ENCODE measurements at places on chromosomes 5 and 9.

DNA sequence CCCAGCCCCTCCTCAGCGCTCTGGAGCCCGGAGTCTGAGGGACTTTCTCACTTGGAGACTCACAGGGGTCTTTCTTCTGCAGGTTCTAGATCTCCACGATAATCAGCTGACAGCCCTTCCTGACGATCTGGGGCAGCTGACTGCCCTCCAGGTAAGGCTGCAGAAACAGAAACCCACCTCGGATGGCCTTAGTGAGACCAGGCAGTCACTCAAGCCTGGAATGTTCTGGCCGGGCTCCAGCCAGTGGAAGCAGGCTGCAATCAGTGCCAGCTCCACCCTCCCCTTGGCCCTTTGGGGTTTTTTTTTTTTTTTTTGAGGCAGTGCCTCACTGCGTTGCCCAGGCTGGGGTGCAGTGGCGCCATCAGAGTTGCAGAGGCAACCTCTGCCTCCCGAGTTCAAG is 7.6 kb downstream of the LRSAM1 start:
- no peak for DNase-seq
- peaks cover 9% of the 10 kb centered on the region for H3K36me3 ChIP-seq
- no peaks in the 10 kb centered on the region for H3K4me1 ChIP-seq
- H3K27me3 ChIP-seq: peaks cover 9% of the 10 kb centered on the region

GRCh38 chr5:112703866-112704820 is 33.5 kb upstream of the APC start:
- H3K27ac ChIP-seq: no peak overlapping the region
- H3K4me1 ChIP-seq: peaks cover 24% of the 10 kb centered on the region
- H3K36me3 ChIP-seq: peaks cover 4% of the 10 kb centered on the region
- peaks cover 9% of the 10 kb centered on the region for H3K27me3 ChIP-seq
- H3K4me3 ChIP-seq: no peak overlapping the region

- DNase-seq: no peak
- H3K36me3 ChIP-seq: peaks cover 84% of the 10 kb centered on the region
- peaks cover 2% of the 10 kb centered on the region for H3K27me3 ChIP-seq
- H3K27ac ChIP-seq: no peak overlapping the region
- no peak overlapping the region for H3K4me3 ChIP-seq
- no peaks in the 10 kb centered on the region for H3K4me1 ChIP-seq
Measured at GRCh38 chr9:96762568-96762967, 15.3 kb downstream of the ZNF510 start.

GRCh38 chr9:755454-756381 is 85.8 kb upstream of the DMRT1 start:
- no peak for DNase-seq
- no peaks in the 10 kb centered on the region for H3K36me3 ChIP-seq
- H3K27ac ChIP-seq: no peak overlapping the region
- no peaks in the 10 kb centered on the region for H3K4me1 ChIP-seq
- H3K4me3 ChIP-seq: no peak overlapping the region

- H3K27ac ChIP-seq: no peak overlapping the region
- H3K36me3 ChIP-seq: peaks cover 17% of the 10 kb centered on the region
Measured at GRCh38 chr9:133351908-133352634, 4.1 kb downstream of the RPL7A start.

DNA sequence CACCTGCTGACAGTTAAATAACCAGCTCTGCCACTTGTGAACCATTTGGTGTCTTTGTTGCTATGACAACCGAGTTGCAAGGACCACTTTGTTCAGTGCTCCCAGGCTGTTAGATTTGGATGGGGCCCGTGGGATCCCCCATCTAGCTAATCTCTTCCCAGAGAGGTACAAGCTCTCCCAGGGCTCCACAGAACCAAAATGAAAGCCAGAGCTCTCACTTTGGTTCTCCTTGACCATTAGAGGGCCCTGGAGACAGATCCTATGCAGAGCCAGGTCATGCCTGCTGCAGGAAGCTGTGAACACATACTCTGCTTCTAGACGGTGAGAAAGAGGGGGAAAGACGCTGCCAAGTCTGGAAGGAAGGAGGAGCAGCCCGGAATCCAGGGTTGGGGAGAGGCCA is 224.6 kb downstream of the GABBR2 start:
- peaks cover 20% of the 10 kb centered on the region for H3K4me1 ChIP-seq
- no peak for DNase-seq
- no peak overlapping the region for H3K27ac ChIP-seq

GRCh38 chr9:70580606-70581195 is 166.2 kb upstream of the KLF9 start:
- H3K27ac ChIP-seq: no peak overlapping the region
- H3K27me3 ChIP-seq: no peaks in the 10 kb centered on the region
- no peak overlapping the region for H3K4me3 ChIP-seq
- no peaks in the 10 kb centered on the region for H3K36me3 ChIP-seq
- H3K4me1 ChIP-seq: no peaks in the 10 kb centered on the region

- no peak overlapping the region for H3K4me3 ChIP-seq
- peaks cover 36% of the 10 kb centered on the region for H3K4me1 ChIP-seq
- H3K36me3 ChIP-seq: no peaks in the 10 kb centered on the region
- peaks cover 6% of the 10 kb centered on the region for H3K27me3 ChIP-seq
Measured at GRCh38 chr9:33159777-33160127, 7.4 kb downstream of the B4GALT1 start.

GRCh38 chr5:104606258-104606829 is 1043.8 kb upstream of the NUDT12 start:
- peaks cover 6% of the 10 kb centered on the region for H3K36me3 ChIP-seq
- peaks cover 12% of the 10 kb centered on the region for H3K4me1 ChIP-seq
- no peak for DNase-seq
- no peaks in the 10 kb centered on the region for H3K27me3 ChIP-seq

GRCh38 chr5:1406681-1407640 is 38.3 kb downstream of the SLC6A3 start:
- DNase-seq: peak; percentile 34
- H3K4me1 ChIP-seq: peaks cover 15% of the 10 kb centered on the region
- peak overlapping the region; percentile 68 for H3K27ac ChIP-seq
- H3K27me3 ChIP-seq: peaks cover 14% of the 10 kb centered on the region

- peaks cover 5% of the 10 kb centered on the region for H3K36me3 ChIP-seq
- peaks cover 3% of the 10 kb centered on the region for H3K27me3 ChIP-seq
- H3K4me3 ChIP-seq: peak overlapping the region; percentile 61
- DNase-seq: peak; percentile 59
Measured at GRCh38 chr5:34490506-34491250, 165.4 kb upstream of the RAI14 start.

DNA sequence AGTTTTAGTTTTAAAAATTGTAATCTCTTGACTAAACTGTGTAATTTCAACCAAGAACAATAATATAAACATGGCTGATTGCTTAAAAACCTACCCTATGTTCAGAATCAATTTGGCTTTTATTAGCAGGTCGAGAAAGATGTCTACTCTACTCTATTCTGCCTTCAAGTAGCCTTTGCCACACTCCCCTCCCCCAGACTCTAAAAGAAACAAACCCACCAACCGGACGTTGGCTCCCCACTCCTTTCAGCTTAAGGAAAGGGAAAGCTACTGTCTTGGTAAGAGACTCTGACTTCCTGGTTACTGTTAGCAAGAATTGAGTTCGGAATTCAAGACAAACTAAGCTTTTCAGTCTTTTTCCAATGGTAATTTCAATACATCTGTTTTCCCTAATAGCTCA is 46.7 kb downstream of the TNFAIP8 start:
- no peaks in the 10 kb centered on the region for H3K27me3 ChIP-seq
- no peak overlapping the region for H3K27ac ChIP-seq
- H3K36me3 ChIP-seq: no peaks in the 10 kb centered on the region

DNA sequence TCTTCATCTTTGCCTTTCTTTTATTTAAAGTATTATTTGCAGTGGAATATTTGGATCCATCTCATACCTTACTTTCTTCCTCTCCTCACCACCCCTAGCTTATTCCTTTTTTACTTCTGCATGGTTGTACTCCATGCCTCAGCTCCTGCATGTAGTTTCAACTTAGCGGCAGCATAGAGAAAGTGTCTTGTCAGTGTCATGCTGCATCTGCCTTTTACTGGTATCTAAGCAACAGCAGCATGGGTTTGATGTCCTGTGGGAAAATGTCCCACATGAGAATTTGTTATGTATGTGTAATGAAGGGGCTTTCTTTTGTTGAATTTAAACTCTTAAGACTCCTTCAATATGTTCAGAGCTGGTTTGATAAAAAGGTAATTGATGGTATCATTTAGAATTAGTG is 20.6 kb downstream of the TCERG1 start:
- no peaks in the 10 kb centered on the region for H3K27me3 ChIP-seq
- H3K36me3 ChIP-seq: no peaks in the 10 kb centered on the region
- H3K4me3 ChIP-seq: peak overlapping the region; percentile 84
- no peak for DNase-seq

GRCh38 chr9:132410642-132411041 is 631 bp downstream of the CFAP77 start:
- H3K36me3 ChIP-seq: no peaks in the 10 kb centered on the region
- H3K4me1 ChIP-seq: peaks cover 10% of the 10 kb centered on the region
- peaks cover 9% of the 10 kb centered on the region for H3K27me3 ChIP-seq
- peak overlapping the region; percentile 59 for H3K4me3 ChIP-seq
